SHP77 (cell line): ENCODE measurements at places on chromosomes 16 and 17.

GRCh38 chr17:72419866-72420774 lies 299.3 kb downstream of the SOX9 start:
- DNase-seq, result no peak

GRCh38 chr17:4304417-4305027 lies 40.7 kb upstream of the ANKFY1 start:
- DNase-seq, result peak; percentile 22

DNA sequence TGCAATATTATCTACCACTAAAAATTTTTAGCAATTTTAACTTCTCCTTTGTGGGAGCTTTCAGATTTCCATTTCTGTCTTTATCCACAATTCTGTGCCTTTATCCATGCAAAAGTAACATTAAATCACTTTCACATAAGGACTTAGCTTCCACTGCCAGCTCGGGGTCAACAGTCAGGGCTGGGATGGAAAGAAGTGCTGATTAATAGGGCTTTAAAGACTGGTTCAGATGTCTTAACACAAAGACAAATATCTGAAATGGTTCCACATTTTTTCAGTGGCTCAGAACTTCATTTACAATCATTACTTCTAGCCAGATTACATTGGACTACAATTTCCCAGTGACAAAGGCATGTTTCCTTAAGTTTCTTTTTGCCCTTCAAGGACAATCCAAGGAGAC lies 191.8 kb upstream of the CPHXL start:
- no peak for DNase-seq

DNA sequence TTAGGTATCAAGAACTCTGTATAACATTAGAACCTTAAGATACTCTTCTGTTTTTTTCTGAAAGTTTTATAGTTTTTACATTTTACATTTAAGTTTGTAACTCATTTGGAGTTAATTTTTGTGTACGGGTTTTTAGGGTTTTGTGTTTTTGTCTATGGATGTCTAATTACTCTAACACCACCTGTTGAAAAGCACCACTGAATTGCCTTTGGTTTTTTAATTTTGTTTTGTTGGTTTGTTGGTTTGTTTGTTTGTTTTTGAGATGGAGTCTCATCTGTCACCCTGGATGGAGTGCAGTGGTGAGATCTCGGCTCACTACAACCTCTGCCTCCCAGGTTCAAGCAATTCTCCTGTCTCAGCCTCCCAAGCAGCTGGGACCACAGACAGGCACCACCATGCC lies 29.8 kb upstream of the ZNF629 start:
- DNase-seq, result no peak

DNA sequence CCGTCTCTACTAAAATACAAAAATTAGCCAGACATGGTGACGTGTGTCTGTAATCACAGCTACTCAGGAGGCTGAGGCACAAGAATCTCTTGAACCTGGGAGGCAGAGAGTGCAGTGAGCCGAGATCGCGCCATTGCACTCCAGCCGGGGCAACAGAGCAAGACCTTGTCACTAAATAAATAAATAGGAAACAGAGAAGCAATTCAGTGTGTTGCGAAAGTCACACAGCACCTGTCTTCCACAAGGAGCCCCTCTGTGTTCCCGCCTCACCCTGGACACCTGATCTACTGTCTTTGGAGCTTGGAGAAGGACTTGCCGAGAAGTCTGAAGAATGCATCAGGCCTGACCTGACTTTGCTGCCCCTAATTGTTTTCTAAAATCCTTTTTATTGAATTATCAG lies 3.5 kb upstream of the CDH1 start:
- DNase-seq, result no peak

GRCh38 chr17:8475227-8475626 lies 39.5 kb downstream of the NDEL1 start:
- no peak for DNase-seq

GRCh38 chr17:39973496-39973895 lies 7.1 kb upstream of the PSMD3 start:
- DNase-seq, result no peak

DNA sequence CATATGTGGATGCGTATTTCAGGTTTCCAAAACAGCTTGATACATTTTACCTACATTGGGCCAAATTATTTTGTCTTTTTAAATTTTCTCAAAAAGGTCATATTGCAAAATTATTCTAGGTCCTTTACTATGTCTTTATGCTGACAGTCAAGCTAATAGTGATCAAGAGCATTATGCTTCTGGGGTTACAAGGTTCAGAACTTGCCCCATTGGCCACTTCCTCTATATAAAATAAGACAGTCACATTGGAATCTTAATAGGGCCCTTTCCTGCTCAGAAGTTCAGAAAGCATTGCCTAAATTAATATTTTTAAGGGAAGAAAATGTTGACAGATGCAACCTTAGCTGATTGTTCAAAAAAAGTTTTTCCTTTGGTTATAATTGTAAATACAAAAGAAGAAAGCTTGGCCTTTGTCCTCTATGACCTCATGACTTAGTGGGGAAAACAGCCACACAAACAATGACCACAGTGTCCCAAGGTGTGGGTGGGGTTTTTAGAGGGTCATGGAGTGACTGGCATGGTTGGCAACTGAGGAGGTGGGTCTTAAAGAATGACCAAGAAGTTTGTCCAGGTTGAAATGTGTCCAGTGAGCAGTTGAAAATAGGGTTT lies 11.8 kb upstream of the RAB11FIP4 start:
- no peak for DNase-seq

DNA sequence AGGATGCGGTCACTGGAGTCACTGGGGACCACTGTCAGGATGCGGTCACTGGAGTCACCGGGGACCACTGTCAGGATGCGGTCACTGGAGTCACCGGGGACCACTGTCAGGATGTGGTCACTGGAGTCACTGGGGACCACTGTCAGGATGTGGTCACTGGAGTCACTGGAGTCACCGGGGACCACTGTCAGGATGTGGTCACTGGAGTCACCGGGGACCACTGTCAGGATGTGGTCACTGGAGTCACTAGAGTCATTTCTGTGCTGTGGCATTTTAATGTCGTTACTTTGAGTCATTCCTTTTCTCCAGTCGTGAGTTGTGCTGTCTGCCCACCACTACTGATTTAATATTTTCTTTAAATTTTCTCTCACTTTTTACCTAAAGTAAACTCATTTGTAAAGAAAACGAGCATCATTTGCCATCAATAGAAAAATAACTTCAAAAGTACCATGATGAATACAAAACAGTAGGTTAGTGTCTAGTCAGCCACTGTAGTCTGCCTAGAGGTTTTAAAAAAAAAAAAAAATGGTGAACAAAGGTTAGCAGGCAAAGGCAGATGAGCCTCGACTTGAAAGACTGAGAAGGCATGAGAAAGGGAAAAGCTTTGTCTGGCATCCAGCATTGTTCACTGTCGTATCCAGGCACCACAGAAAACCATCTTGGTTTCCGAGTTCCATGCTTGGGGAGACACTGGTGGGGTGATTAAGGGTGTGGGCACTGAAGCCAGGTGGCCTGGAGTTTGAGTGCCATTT lies 346.6 kb downstream of the SNX29 start:
- DNase-seq, result no peak

DNA sequence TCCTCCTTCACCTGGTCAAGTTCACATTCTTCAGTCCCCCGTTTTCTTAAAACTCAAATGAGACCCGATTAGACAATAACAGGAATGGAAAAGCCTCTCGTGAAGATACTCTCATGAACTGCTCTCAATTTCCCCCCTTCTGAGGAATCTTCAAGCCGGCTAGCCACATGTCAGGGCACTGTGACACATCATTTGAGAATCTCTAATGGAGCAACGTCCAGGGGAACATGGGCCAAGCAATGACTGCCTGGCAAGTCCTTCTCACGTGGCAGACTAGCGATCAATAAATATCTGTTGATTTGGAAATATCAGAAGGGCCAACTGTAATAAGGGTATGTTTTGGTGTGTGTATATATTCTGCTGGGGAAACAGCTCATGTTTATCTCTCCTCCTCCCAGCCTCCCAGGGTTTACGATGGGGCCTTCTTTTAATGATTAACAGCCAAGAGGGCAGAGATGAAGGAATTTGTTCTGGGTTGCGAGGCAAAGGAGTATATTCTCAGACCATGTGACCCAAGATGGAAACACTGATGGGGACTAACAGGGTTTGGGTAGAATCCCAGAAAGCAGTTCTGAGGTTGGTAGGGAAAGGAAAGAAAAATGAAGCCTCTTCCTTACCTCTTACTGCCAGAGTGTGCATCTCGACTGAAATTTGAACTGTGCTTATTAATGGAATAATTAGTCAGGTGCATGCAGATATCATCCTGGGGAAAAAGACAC lies 21.4 kb downstream of the TTLL6 start:
- DNase-seq, result no peak

DNA sequence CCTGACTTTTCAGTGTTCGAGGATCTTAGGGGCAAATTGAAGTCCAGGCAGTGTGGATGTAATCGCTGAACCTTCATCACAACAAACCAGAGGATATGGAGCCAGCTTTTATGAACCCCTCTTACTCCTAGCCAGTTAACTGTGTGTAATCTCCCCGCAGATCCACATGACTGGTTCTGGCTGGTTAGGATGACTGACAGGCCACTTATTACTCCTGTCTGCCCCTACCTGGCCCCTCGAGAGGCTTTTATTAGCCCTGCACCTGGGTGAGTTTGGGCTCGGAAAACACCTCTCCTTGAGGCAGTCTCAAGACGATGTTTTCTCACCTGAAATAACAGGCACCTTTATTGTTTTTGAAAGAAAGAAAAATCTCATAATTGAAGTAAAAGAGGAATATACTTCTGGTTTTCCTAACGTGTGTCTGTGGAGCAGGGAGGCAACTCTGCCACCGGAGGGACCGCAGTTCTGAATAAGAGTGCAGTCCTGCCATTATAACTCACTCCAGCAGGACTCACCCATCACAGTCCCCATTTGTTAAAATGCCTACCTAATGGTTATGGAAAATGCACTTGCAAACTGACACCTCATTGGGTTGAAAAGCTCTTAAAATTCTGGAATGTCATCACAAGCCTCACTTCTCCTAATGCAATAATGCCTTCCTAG lies 291.9 kb upstream of the N4BP1 start:
- DNase-seq, result no peak

DNA sequence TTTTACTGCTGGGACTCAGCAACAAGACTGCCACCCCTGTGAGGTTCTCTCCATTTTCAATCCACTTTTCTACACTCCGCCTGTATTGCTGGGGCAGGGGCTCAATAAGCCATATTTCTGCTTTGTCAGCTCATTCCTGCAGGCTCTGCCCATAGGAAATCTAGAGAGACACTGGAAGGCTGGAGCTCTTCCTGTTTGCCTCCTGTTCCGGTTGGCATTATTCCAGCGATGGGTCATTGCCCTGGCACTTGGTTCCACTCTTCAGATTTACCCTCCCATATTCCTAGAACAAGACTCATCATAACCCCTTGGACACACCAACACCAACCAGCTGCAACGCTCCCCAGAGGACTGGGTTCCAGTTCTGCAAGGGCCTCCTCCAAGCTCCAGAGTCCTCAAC lies 210.4 kb downstream of the CA10 start:
- no peak for DNase-seq

DNA sequence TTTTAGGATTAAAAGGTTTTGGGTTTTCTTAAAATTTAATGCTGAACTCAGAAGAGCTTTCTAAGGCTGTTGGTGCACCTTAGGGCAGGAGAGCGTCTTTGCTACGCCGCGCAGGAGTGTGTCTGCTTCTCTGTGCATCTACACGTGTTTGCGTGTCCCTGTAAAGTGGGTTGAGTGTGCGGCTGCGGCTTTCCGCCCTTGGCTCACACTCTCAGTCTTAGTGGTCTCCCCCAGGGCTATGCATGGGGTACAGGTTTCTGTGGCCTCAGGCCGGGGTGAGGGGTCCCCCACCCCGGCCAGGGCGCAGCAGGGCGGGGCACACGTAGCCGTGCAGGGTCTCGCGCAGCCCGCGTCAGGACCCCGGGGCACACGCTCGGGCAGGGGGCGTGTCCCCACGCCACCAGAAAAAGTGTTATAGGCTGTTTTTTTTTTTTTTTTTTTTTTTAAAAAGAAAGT lies 727 bp upstream of the TENT4B start:
- DNase-seq, result no peak

GRCh38 chr16:77868052-77868451 lies 79.7 kb downstream of the VAT1L start:
- no peak for DNase-seq

DNA sequence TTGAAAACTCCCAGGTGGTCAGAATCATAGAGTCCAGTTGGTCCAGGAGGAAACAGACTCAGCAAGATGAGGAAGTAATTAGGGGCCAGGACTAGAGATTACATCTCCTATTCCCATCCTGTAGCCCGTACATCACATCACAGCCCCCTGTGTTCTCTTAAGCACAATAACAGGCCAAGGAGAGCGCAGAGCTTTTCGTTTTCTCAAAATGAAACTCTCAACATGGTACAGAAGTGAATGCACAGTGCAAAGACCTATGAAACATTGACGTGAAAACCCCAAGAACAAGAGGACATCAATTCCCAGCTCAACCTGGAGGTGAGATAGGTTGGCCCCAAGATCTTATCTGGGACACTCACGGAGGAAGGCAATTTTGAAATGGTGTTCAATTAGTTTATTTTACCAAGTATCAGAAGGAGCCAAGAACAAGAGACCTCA lies 9.0 kb downstream of the PIK3R5 start:
- no peak for DNase-seq

GRCh38 chr17:58755269-58755576 lies 431 bp upstream of the PPM1E start:
- DNase-seq, result no peak

GRCh38 chr16:48845261-48845660 lies 235.3 kb upstream of the N4BP1 start:
- no peak for DNase-seq

- DNase-seq, result no peak
Observed at GRCh38 chr16:26715969-26716368, 350.8 kb upstream of the C16orf82 start.

GRCh38 chr17:4672751-4673150 lies 31.2 kb downstream of the PELP1 start:
- no peak for DNase-seq

GRCh38 chr17:72656130-72656763 lies 436.2 kb downstream of the SLC39A11 start:
- DNase-seq, result no peak

DNA sequence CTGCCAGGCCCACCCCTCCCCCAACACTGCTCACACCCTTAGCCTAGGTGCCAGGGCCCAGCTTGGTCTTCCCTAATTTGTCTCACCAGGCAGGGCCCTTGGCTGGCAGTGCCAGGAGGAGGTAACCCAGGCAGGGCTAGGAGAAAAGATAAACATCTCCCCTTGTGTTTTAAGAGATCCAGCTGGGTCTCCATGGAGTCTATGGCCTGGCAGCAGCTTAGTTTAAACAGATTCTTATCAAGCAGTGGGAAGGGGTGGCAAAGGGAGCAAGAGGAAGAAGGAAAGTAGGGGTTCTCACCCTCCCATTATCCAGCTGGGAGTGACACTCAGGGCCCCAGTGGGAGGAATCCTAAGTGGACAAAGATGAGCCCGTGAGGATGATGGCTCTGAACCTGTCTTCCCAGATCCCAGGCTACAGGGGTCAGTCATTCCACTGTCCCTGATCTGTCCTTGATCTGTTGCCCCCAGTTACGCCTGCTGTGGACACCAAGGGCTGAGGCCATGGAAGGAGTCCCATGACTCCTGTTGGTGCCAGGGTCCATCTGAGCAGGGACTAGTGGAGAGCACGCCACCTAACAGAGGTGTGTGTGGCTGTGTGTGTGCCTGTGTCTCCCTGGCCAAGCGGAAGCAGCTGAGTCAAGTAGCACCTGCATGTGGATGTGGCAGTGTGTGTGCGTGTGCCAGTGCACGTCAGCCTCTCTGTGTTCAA lies 47.4 kb upstream of the MEIOC start:
- peak; percentile 94 for DNase-seq
